ENCODE measurements at places on chromosomes 4 and X.

DNA sequence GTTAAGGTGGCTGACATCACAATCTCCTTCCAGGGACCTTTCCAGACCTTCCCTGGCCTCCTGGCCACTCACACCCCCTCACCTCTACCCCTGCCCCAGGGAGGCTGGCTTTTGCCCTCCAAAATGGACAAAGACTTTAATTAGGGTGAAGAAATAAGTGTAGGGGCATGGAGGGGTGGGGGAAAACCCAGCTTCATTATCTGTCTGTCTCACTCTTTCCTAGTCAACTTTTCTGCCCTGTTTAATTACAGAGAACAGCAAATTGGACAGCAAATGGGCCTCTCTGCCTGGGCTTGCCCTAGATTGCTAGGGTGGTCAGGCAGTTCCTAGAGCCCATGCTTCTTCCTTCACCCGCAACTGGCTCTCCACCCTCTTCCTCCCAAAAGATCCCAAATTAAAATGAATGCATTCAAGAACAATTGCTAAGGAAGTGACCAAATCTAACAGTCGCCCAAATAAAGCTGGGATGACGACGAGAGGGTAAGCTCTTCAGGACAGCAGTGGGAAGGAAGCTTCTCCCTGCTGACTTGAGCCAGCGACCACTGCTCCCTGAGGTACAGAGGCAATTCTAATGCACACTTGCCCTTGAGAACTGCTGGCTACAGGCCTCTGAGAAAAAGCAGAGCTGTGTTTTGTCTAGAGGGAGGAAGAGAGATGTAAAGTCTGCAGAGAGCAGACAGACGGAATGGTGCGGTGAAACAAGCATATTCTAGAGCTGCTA, 12.4 kb downstream of the RAI2 start:
- no peak for DNase-seq

- DNase-seq = no peak
Observed at GRCh38 chr4:147596981-147597380, 20.2 kb upstream of the TMEM184C start.

DNA sequence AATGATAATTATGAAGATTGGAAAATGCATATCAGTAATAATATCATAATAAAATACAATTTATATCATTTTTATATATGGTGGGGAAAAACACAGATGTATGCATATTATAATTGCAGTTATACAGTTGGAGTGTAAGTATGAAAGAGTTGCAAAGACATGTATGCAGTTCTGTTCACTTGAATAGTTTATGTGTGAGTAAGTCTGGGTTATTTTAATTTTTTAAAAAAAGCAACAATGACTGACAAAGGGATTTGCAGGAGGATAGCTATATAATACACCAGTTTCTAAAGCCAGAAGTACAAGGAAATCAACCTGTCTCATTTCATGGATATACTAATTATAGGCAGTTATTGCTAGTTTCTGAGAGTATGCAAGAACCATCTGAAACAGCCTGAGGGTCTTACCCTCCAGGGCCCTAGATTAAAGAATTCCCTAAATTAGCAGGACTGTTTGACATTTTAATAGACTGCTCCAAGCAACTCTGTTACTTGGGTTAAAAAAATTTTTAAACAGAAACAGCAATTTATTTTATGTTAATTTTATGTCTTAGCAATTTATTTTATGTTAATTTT, 40.2 kb downstream of the FAM114A1 start:
- DNase-seq = no peak

GRCh38 chr4:110660755-110661154, 37.9 kb upstream of the PITX2 start:
- DNase-seq = no peak

GRCh38 chrX:26309262-26309661, 93.3 kb downstream of the MAGEB5 start:
- DNase-seq = no peak

GRCh38 chr4:47639531-47639930, 154.5 kb downstream of the ATP10D start:
- no peak for DNase-seq

GRCh38 chr4:71415491-71415890, 76.7 kb downstream of the SLC4A4 start:
- DNase-seq = no peak

- DNase-seq = no peak
Observed at GRCh38 chr4:171667906-171668305, 145.3 kb upstream of the GALNTL6 start.

DNA sequence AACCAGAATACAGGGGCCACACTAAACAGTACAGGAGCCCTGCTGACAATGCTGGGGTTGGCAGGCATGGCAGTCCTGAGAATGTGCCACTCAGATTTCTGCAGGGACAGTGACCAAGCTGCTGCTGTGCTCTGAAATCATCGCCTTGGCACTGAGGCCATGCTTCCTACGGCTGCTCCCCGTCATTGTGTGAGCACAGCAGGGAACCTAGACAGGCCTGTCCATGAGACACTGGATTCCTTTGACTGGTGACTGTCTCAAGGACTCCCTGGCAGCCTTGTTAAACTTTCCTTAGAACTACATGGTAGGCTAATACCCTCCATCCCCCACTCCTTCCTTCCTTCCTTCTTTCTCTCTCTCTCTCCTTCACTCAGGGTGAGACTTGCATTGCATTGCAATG, 111.4 kb downstream of the LUZP4 start:
- no peak for DNase-seq

DNA sequence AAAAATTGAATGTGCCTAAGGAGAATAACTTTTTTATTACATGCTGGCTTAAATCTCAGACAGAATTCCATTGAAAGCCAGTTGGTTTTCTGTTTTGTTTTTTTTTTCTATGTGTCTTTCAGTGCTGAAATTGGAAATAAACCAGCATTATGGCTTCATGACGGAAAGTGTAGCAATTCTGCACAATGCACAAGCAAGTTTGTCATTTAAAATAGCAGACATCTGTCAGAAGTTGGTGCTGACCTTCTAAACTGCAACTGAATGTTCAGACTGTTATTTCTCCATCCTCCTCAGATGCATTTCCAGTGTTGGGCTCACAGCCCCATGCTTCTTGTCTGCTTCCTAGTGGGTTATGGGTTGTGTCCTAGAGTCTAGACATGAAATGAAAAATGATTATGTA, 107.2 kb upstream of the LIMCH1 start:
- DNase-seq = no peak

DNA sequence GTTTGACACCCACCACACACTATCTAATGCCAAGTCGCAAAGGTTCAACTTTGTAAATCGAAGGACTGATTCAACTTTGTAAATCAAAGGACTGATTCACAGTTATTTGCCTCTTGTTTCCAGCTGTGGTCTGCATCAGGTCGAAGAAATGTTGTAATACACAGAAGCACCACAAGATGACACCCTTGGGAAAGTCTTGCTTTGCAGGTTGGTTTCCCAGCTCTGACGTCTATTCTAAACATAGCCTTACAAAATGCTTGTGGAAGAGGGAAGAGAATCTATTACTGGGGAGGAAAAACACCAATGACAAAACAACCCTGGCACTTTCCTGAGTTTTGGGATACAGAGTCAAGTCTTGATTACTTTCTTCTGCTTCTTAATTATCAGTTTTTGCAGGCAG, 35.3 kb downstream of the SUPT20HL1 start:
- peak; percentile 50 for DNase-seq
